Stimulated activated CD8-positive, alpha-beta memory T cell treated with anti-CD3 and anti-CD28 coated beads, Interleukin-15, amount 100 ng/mL, for 4 hours (primary cell): ENCODE measurements at places on chromosomes 3 and 15.

DNA sequence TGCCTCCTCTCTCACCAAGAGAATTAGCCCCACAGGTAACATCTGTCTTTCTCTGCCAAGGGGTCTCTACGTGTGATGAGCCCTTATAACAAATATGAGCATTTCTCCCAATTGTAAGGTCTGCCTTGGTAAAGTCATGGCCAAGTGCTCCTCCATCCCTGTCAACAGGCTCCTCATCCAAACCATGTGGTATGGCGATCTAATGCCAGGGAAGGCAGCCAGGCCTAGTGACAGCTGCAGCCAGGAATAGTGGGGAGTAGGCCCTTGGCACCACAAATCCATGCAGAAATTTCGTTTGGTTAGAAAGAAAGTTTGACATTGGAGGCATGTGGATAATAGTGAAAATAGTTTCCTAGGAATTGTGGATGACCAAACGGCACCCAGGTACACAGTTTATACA lies 4.7 kb upstream of the LRTM1 start:
- no peak for DNase-seq

- DNase-seq = no peak
Measured at GRCh38 chr15:99511531-99511865, 54.3 kb upstream of the MEF2A start.

GRCh38 chr15:55403531-55403930 lies 4.6 kb downstream of the CCPG1 start:
- DNase-seq = no peak

DNA sequence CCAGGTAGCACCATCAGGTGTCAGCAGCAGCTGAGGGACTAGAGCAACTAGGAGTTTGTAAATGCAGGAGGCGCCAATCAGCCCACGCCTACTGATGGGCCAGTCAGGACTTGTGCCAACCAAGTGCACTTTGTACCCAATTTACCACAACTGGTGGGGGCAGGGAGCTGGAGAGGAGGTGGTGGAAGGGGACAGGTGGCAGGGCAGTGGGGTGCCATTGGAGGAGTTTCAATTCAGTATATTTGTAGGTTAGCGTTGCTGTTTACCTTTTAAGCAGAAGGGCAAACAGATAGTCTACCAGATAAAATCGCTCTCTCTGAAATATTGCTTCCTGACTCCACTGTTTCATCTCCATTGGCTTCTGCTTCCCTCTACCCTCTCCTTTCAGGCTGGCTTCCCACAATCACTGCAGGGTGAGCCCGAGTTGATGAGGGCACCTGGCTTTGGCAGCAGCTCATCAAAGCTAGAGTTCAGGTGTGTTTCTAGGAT lies 75.7 kb downstream of the TRIM69 start:
- no peak for DNase-seq

DNA sequence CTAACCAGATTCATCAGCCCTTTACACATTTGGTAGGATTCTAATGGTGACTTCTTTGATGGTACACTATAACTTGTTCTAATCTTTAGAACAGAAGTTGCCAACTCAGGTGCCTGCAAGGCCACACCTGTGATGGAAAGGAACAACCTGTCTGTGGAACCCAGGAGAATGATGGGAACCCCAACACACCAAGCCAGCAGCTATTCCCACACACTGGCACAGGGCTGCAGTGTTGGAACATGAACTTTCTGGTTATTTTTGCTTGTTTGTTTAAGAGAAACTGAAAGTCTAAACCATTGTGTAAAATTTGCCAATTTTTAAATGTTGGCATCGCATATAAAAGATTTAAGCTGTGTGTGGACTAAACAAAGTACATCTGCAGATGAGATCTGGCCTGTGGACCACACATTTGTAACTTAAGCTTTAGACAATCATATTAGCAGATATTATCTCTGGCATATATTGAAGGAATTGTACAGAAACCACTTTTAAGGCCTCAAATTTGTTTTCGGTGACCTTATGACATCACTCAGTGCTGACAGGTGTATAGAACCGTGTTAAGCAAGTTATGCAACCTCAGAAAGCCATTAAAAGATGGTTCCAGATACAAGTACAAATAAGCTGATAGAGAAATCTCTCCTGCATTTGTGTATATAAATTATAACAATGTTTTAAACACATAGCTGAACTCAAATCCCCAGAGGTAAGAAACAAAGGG lies 242.9 kb downstream of the SLC9A9 start:
- no peak for DNase-seq

- DNase-seq = no peak
Measured at GRCh38 chr3:22377421-22377820, 626.4 kb upstream of the ZNF385D start.
